ENCODE measurements at places on chromosomes 11 and 22.

- no peak for DNase-seq
Observed at GRCh38 chr11:44620328-44620725, 54.9 kb downstream of the CD82 start.

DNA sequence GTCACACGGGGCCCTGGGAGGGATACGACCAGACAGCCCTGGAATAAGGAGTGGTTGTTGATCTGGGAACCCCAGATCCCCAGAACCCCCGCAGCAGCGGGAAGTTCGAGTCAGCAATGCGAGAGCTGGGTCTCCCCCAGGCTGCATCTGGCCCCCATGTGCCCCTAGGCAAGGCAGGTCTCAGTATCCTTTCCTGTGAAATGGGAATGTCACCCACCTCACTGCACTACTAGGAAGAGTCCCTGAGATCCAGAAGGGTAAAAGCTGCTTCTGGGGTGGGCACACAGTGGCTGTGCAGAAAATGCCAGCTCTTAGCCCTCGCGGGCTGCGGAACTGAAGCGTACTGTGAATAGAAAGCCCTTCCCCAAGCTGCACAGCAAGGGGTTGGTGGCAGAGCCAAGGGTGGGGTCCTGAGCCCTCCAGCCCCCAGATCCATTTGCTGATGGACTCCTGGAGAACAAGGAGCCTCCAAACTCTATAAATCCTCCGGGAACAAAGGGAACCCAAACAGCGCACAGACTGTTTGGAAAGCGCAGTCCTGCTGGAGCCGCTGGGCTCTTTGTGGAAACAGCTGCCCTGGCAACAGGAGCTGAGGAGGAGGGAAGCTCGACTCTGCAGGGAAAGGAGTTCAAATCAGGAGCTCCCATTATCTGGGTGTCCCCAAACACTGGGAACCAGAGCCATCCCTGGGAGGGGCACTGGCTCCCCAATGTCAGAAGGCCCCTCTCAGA, 68.2 kb upstream of the SHISAL1 start:
- DNase-seq: no peak

GRCh38 chr22:49738566-49738965, 89.1 kb downstream of the BRD1 start:
- DNase-seq: no peak

GRCh38 chr11:73265853-73266645, 6.1 kb upstream of the P2RY6 start:
- DNase-seq: no peak

- DNase-seq: peak; percentile 86
Observed at GRCh38 chr22:35312198-35313059, 12.7 kb downstream of the TOM1 start.

DNA sequence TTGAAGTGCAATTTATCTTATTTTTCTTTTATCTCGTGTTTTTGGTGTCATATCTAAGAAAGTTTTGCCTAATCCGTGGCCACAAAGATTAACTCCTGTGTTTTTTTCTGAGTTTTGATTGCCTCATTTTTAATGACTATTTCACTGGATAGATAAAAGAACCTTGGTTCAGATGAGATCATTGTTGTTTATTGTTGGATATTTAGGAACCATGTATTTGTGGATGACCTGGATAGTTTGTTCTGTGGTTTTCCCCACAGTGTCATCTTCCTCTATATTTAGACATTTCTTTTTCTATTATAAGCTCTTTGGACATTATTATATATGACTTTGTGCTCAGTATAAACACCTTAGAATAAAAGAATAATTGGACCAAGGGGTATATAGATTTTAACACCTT, 37.2 kb downstream of the PPP6R3 start:
- DNase-seq: no peak

- DNase-seq: no peak
Observed at GRCh38 chr11:86492370-86493010, 117.8 kb downstream of the CCDC81 start.

- DNase-seq: no peak
Observed at GRCh38 chr22:47681411-47682165, 919.1 kb downstream of the TBC1D22A start.

GRCh38 chr11:43690929-43691725, 10.6 kb downstream of the HSD17B12 start:
- DNase-seq: no peak

GRCh38 chr11:61744181-61744580, 8.3 kb upstream of the MYRF start:
- DNase-seq: no peak

DNA sequence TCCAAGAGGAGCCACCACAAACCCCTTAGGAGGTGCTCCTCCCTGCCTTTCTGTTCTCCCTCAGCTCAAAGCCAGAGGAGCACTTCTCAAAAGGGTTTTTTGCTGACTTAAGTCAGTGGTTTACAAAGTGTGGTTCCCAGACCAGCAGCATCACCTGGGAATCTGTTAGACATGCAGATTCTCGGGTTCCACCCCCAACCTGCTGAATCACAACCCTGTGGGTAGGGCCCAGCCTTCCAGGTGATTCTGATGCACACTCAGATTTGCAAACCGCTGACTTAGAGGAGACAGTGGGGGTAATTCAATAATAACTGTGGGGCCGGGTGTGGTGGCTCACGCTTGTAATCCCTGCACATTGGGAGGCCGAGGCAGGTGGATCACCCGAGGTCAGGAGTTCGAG, 22.8 kb downstream of the CREB3L1 start:
- DNase-seq: no peak

DNA sequence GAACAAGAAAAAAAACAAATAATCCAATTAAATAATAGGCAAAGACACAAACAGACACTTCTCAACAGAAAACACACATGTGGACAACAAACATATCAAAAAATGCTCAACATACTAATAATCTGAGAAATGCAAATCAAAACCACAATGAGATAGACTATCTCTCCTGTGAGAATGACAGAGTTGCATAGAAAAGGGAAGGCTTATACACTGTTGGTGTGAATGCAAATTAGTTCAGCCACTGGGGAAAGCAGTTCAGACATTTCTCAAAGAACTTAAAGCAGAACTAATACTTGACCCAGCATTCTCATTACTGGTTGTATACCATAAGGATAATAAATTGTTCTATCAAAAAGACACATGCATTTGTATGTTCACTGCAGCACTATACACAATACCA, 637.8 kb upstream of the LUZP2 start:
- no peak for DNase-seq

DNA sequence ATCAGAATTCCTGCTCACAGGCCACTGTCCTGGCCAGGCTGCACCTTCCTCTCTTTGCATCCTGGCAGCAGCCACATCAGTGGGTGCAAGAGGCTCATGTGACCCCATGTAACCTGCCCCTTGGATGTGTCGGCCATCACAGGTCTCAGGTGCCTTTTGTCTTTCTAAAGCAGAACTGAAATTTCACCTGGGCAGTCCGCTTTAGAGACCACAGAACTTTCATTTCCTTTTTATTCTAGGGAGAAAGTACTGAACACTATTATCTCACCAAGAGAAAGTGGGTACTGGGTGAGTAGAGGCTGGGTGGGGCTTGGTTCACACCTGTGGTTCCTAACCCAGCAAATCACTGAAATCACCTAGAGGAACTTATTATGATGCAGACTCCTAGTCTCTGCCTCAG, 51.7 kb upstream of the NUP160 start:
- no peak for DNase-seq

- DNase-seq: no peak
Observed at GRCh38 chr11:70592641-70593165, 194.4 kb downstream of the CTTN start.

DNA sequence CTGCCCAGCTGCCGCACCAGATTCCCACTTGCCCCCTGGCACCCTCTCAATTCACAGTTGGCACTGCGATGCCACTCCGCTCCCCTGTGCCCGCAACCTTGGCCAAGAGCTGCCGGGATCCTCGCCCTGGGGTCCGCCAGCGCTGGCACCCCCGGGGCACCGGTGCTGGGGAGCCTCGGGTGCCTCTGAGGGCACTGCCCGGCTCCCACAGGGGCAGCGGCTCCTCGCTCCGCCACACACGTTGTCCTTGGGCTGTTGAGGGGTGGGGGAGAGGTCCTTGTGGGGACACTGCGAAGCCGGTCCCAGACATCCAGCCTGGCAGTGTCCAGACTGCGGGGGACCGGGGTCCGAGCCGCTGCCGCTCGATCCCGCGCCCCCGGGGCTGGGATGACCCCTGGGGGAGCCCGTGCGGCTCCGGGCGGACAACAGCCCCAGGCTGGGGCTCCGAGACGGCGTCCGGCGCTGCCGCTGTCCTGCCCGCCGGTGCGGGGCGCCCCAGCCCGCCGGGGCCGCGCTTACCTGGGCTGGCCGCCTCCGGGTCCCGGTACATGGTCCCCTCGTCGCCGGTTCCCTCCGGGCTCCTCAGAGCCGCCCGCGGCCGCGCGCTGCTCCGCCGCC, 496 bp downstream of the SYT7 start:
- no peak for DNase-seq

GRCh38 chr22:17985606-17986005, 38.8 kb downstream of the MICAL3 start:
- no peak for DNase-seq

DNA sequence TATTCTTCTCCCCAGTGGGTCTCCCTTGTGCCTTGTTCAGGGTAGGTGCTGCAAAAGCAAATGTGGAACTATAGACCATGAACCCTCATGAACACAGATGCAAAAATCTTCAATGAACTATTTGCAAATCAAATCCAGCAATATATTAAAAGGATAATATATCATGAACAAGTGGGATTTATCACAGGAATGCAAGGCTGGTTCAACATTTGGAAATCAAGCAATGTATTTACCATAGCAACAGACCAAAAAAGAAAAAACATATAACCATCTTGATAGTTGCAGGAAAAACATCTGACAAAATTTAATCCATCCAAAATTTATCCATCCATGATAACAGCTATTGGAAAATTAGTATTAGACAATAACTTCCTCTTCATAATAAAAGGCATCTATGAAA, 11.4 kb upstream of the OSBPL5 start:
- no peak for DNase-seq

DNA sequence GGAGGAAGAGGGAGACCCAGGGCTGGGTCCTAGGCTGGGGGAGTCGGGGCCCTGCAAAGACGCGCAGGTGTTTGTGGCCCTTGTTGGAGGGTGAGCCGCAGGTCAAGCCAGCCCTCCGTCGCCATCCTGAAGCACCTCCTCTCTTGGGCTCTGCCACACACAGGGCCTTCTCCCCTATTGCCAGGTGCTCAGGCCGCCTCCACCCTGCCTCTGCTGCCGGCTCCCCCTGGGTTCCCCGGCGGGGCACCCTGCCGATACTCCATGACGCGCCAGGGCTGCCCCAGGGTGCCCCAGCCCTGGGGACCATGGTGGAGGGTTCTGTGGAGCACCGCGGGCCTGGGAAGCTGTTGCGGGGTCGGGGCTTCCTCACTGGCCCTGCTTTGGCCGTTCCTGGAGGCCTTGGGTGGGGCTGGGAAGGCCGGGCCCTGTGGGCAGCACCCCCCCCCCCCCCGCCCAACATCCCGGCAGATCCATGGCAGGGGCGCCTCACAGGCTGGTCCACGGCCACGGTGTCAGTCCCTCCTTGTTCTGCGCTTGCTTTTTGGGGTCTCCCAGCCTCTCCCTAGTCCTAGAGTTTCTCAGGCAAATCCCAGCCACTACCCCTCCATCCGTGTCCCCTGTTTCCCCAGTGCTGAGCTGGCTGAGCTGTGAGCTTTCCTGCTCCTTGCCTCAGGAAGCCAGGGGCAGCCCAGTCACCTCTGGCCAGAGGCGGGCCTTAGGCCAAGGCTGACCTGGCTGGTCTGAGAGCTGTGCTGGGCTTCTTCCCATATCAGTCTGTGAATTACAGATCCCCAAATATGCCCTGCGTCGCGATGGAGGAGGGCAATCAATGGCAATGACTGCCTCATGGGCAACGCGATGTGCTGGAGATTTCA, 2.3 kb upstream of the ADORA2A start:
- DNase-seq: no peak

- DNase-seq: no peak
Observed at GRCh38 chr11:113240389-113240788, 74.0 kb upstream of the TTC12 start.

DNA sequence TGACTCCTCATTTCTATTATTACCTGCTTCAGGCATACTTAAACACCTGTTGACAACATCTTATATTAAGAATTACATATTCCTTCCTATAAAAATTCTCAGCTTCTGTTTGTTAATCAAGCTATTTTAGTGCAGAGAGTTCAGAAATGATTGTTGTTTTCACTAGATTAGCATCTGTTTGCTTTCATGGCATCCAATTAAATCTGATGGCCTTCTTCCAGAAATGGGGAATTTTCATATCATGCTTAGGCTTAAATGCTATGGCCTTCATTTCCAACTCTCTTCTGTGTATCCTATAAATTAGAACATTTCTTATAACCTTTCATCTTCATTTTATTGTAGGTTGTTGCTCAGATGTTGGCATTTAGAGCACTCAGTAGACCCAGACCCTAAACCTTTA, 180.0 kb downstream of the WNT11 start:
- DNase-seq: peak; percentile 11

GRCh38 chr11:108880510-108880909, 215.6 kb downstream of the DDX10 start:
- peak; percentile 29 for DNase-seq

DNA sequence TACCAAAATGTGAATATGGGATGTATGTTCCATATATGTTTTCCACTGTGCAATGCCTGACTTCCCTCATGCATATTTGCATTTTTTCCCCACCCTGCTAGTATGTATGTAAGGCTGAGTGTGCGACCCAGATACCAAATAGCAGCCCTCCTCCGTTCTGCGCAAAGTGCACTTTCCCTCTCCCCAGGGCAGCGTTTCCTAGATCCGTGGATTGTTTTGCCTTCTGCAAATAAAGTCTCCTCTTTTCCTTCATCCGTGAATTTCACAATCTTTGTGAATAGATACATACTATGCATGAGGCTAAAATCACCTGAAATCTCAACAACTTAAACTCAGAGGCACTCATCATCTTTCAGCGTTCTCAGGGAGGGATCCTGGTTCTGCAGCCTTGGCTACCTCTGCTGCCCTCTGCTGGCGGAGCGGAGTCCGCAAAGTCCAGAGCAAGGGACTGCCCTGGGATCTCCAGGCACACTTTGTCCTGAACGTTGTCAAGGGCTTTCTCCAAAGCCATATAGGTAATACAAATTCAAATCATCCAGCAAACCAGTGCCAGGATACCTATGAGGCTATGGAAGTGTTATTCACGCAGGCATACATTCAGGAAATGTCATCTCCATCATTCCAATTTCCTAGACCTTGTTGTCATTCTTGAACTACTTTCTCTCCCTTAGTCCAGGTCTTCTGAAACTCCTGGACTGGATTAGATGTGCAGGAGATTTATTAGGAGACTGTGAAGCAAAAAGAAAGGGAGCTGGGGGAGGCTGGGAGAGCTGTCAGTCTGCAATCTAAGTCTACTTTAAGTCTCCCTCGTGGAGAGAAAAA, 53.1 kb downstream of the CNTF start:
- peak; percentile 63 for DNase-seq

GRCh38 chr22:44894782-44895181, 115.0 kb downstream of the PHF21B start:
- DNase-seq: no peak
